ENCODE measurements at places on chromosomes 4 and X.

- no peak for DNase-seq
Measured at GRCh38 chr4:15405018-15405417, 22.8 kb upstream of the C1QTNF7 start.

DNA sequence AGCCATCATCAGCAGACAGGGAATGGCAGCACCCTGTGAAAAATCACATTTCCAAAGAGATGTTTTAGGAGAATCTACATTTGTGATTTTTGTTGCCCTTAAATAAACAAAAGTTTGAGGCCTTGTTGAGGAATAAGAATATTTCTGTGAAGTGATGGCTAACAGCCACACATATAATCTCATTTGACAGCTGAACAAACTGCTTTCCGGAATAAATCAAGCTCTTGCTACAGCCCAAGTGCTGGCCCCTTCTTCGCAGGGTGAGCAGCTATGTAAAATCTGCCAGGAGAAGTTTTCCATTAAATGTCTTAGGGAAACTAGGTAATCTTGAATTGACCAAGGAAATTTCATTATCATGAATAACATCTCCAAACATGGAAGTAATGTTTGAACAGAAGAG, 106.4 kb upstream of the GPM6B start:
- DNase-seq: no peak

DNA sequence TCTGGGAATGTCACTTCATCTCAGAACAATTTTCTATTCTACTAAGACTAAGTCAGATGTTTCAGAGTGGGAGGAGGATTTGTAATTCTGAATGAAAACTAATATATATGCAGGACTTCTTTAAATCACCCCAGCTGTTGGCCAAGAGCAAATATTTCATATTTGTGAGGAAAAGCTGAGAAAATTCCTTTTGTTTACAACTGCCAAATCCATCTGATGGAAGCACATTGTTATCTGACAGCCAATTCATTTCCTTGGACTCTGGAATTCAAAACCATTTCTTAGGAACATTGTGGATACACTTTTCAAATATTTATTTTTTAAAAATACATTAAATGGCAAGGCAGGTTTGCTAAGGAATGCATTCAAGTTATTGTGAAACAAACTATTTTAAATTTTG, 8.0 kb downstream of the SLIT2 start:
- DNase-seq: no peak

GRCh38 chr4:140239311-140239710, 85.3 kb upstream of the MAML3 start:
- no peak for DNase-seq

- DNase-seq: no peak
Measured at GRCh38 chr4:6909970-6910339, 329 bp downstream of the TBC1D14 start.

DNA sequence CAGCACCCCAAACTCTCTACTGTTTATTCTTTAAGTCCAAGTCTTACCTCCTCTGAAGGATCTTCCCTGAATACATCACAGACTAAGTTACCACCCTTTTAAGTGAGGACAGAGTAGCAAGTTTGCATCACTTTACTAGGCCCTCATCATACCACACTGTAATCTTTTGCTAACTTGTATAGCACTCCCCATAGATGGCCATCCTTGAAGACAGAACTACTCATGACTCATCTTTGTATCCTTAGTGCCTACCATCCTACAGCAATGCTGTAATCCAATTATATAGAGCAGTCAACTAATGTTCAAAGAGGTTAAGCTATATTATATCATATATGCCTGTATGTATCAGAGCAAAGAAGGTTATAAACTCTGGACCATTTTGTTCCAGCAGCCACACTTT, 101.4 kb downstream of the ADAMTS3 start:
- no peak for DNase-seq

DNA sequence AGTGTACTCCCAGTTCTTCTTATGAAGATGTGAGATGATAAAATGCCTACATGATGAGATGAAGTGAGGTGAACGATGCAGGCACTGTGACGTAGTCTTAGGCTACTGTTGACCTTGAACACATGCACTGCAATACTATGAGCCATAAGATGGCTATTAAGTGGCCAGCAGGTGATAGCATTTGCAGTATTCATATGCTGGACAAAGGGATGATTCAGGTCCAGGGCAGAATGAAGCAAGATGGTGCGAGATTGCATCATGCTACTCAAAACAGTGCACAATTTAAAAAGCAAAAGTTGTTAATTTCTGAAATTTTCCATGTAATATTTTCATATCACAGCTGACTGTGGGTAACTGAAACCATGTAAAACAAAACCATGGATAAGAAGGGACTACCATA, 781.4 kb downstream of the PCDH18 start:
- DNase-seq: no peak

DNA sequence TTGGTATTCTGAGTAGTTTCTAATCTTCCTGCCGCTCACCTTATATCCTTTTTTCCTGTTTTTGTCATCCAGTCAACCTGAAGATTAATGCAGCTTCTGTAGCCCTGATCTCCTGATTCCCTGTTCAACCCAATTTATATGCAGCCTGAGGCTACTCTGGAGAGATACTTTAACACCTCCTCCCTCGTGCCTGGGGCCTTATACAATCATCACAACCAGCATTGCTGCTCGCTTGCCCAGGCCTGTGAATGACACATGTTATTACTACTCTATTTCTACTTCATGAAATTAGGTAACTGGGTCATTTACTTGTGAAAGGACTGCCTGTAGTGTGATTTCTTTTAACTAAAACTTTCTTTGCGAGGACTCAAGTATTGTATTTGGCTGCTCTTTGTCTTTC, 33.7 kb upstream of the WDR17 start:
- no peak for DNase-seq

DNA sequence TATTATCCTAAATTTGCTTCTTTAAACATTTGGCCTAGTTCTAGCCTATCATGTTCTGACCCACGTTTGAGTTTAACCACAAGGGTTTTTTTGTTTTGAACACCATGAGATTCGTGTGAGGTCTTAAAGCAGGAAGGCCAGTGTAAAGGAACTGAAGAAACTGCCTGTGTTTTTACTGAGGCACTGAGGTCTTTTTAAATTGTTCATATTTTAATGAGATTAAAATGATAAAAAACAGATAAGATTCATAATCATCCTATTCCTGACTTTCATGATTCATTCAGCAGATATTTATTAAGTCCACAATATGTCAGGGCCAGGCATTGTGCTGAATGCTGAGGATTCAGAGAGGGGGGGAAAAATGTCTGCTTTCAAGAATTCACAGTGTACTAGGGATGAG, 3.2 kb downstream of the RPS6KA3 start:
- DNase-seq: no peak

DNA sequence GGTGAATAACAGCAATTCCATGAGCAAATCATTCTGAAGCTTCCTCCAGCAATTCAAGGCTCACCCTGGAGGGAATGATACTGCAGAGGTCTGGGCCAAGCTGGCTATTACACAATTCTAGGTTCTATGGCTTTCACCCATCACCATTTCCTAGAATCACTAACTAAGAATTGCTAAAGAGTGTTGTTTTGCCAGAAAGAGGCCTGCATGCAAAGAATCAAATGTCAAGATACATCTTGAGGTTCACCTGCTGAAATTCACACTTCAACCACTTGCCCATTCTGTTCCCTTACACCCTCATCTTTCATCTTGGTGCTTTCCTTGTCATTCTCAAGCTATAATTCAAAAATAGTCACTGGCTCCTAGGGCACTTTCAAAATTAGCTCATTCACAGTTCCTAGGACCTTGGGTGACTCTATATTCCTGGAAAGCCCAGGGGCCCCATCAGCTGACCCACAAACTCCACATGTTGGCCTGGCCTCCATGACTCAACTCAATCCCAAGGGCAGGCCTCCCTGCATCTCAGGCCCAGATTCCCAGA, 7.0 kb downstream of the APBB2 start:
- DNase-seq: no peak

DNA sequence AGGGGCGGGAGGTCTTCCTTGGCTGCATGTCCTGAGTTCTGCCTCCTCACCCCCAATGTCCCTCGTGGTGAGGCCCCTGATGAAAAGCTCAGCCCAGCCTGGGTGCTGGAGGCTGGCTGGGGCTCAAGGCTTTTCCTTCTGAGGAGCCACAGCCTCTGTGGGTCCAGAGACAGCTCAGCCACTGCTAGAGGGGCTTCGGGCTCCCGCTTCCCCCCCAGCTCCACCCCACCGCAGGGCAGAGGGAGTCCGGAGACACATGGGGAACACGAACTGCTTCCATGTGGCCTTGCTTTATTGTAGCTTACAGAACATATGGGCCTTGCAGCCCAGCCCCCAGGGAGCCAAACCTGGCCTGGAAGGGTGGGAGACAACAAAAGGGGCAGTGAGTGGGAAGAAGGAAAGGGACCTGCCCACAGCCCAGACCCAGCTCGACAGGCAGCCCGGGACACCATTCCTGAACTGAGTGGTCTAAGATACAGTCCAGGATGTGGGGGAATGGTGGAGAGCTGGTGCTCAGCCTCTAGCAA, 89.9 kb upstream of the NKX1-1 start:
- DNase-seq: no peak

DNA sequence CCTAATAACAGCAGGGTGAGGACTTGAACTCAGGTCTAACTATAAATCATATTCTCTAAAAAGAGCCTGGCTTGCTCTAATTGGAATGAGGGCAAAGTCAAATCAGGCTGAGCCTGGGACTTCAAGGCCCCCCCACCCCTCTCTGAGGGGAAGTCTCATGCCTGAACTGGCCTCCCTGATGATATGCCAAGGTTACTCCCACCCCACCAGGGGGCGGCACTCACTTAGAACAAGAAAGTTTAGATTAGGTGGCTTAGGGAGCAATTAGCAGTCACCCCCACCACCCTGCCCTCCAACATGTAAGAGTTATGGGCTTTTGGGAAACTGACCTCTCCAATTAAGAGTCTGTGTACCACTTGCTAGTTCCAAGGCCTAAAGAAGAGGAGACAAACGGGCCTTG, 2.7 kb downstream of the FOXO4 start:
- DNase-seq: peak; percentile 58

DNA sequence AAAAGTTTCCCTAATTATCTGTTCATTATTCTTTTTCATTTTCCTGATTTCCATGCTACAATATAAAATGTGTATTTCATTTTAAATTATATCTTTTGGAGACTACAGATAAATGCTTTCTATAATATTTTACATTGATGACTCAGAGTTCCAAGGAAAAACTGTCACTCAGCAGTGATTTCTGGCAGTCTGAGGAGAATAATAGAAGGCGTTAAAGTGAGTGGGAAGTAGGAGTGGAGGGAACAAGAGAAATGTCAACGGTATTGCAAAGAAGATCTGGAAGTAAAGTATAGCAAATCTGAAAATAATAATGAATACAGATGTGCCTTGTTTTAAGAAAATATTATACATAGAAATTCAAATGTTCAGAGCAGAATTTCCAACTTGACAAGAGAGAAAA, 293.6 kb upstream of the PITX2 start:
- no peak for DNase-seq

DNA sequence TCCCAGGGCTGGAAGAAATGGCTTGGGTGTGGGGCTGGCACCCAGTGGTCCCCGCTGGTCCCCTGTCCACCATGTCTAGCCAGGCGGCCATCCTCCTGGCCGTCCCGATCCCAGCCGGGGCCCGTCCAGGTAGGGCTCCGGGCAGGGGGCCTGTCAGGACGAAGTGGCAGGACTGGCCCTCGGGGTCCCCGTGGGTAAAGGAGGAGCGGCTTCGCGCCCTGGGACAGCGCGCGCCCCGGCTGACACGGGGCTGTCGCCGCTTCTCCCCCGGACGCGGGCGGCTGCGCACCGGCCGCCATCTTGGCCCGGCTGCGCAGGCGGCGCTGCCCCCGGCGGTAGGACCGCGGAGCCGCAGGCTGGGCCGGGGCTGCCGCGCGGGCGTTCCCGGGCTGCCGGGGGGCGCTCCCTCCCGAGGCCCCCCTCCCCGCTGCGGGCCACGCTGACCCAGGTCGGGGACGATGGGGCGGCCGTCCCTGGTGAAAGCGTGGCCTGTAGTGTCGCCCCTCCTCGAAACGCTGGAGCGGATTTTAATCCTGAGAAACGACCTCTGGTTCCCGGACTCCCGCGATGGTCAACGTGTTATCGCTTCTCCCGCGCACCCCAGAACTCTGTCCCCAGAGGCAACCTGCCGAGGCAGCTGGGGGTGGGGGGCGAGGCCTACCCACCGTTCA, 60.4 kb upstream of the BCOR start:
- DNase-seq: peak; percentile 66

GRCh38 chrX:7927259-7928167, at the start of gene PNPLA4:
TSS of gene PNPLA4 (minus strand) at chrX:7927413. CDS start at chrX:7926119, 1,294 bp downstream.
- DNase-seq: peak; percentile 88

- DNase-seq: no peak
Measured at GRCh38 chr4:24778464-24779225, 16.7 kb upstream of the SOD3 start.

DNA sequence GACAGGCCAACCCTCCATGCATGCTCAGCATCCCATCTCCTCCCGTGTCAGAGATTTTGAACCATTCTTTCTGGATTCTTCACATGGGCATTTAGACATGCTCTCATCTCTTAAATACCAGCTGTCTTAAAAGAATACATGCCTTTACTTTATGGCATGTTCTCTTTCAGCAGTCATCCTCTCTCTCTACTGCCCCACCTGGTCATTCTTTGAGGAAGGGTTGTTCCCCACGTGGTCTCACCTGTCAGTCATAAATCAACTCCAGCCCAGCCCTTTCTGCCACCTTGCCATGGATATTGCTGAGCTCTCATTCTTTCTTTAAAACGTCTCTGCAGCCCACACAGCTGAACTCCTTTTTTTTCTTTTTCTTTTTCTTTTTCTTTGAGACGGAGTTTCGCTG, 111.3 kb downstream of the ARHGAP10 start:
- peak; percentile 57 for DNase-seq

GRCh38 chrX:121231566-121232358, 184.4 kb downstream of the GLUD2 start:
- no peak for DNase-seq

DNA sequence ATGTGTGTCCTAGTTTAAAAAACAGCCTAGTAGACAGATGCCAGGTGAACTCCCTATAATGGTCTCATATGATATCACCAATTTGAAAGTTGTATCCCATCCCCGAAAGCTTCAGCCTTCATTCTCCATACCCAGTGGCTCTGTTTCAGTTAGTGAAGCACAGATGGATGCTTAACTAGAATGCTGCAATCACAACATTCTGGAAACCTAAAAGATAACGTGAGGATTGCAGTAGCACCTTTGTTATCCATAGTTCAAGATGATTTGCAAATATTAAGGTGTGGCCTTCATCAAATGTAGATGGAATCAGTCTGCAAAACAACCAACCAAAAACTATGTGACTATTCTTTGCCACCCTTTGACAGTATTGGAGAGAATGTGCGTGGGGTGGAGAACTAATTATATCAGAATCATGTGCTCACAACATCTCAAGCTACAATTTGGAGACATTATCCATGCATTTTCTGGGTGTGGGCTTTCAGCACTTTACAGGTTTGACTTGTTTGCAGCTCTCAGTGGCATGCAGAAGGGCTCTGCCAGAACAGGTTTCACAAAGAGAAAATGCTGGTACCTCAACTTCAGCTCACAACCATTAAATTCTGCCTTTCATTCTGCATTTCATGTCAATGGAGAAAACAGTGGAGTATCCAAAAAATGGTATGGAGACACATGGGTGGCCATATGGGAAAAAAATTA, 18.3 kb upstream of the PPID start:
- DNase-seq: no peak

GRCh38 chr4:117817301-117817700, 217.0 kb upstream of the NDST3 start:
- DNase-seq: no peak

GRCh38 chr4:149211876-149212275, 603.8 kb downstream of the IQCM start:
- no peak for DNase-seq

GRCh38 chr4:107044170-107044569, 8.1 kb upstream of the DKK2 start:
- no peak for DNase-seq

Data from Caco-2 (cell line).